ENCODE measurements at places on chromosomes 7 and 10. TPM values are rescaled to one million over a fixed set of nuclear protein-coding genes. Genes with fewer than 3 reads are reported as not detected.

- H3K4me1 ChIP-seq: no peaks in the 10 kb centered on the region
- no peaks in the 10 kb centered on the region for H3K27me3 ChIP-seq
- H3K36me3 ChIP-seq: no peaks in the 10 kb centered on the region
- no peak overlapping the region for H3K27ac ChIP-seq
- no peak overlapping the region for H3K4me3 ChIP-seq
- DNase-seq: no peak
Measured at GRCh38 chr10:95425592-95426465, 135.0 kb upstream of the PDLIM1 start.

DNA sequence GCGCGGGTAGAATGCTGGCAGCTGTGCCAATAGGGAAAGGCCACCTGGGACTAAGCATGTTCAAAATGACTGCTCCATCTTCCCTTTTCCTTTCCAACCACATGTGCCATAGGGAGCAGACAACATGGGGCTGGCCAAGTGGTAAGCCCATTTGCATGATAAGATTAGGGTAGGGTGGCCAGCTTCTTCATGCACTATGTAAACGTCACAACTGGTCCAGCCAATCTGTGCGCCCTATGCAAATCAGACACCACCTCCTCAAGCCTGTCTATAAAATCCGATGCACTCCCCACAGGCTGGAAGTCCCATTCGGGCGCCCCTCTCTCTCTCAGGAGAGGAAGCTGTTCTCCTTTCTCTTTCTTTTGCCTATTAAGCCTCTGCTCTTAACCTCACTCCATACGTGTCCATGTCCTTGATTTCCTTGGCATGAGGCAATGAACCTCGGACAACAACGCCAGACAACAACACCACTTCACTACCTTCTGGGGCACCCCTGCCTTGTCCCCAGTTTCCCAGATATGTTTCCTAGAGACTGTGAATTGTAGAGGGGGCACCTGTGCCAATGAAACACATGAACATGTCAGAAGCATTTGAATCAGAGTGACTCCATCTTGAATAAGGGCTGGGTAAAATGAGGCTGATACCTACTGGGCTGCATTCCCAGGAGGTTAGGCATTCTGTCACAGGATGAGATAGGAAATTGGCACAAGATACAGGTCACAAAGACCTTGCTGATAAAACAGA lies 19.1 kb upstream of the EXOC6 start:
- H3K27ac ChIP-seq: no peak overlapping the region
- no peaks in the 10 kb centered on the region for H3K27me3 ChIP-seq
- no peaks in the 10 kb centered on the region for H3K4me1 ChIP-seq
- DNase-seq: no peak

Gene MYL7
- 1.4 TPM for polyA plus RNA-seq

DNA sequence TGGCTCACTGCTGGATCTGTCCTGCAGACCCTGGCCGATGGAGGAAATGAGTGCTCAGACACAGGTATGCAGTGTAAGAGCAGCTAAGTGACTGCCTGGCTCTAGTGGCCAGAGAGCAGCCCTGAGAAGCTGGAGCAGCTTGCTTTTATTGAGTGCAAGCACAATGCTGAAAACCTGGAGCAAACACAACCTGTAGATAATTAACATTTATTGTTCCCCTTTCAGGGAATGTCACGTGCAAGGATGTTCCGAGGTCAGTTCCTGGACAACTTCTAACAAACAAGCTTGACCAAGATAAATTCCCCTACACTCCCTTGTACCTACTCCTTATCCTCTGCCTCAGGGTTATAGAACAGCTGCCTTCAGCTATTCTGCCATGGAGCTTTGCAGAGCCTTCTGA lies 31.3 kb downstream of the DDC start:
- H3K4me1 ChIP-seq: peaks cover 3% of the 10 kb centered on the region
- no peak overlapping the region for H3K4me3 ChIP-seq

- no peaks in the 10 kb centered on the region for H3K36me3 ChIP-seq
- no peak overlapping the region for H3K4me3 ChIP-seq
- no peaks in the 10 kb centered on the region for H3K27me3 ChIP-seq
- H3K27ac ChIP-seq: no peak overlapping the region
- no peaks in the 10 kb centered on the region for H3K4me1 ChIP-seq
Measured at GRCh38 chr10:102101152-102101551, 19.0 kb downstream of the LDB1 start.
